ENCODE measurements at places on chromosomes 7 and 10.
A peak's percentile ranks its signal among the peaks of the same experiment; 100 is the strongest.

DNA sequence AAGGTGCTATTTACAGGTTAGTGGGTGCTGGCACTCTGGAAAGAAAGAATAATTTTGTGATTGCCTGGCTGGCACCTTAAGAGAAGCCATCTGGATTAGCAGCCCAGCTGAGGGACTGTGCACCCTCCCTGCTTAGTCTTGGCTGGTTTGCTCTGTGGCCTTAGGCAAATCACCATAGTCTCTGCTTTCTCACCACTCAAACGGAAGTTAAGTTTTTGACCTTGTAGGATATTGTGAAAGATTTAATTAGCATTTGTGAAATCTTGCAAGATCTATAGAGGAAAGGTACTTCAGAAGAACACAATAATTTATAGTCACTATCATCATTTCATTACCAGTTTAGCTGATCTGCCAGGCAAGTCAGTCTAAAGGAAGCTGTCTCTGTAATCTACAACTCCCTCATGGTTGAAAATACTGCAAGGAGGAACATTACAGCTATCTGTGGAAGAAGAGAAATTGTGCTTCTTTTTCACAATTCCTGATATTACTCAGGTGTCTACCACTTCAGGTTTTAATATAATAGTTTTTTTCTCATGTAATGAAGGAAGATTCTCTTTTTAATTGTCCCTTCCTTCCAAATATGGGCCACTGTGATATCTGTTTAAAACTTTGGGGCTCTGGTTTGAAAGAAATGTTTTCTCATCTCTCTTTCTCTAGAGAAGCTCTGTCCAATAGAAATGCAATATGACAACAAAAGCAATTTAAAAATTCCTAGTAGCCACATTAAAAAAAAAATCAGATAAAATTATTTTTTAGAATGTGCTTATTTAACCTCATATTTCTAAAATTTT, 219.6 kb downstream of the PTEN start:
- DNase-seq, result no peak

- no peak for DNase-seq
Measured at GRCh38 chr7:101108330-101108857, 18.5 kb upstream of the SERPINE1 start.

- DNase-seq, result no peak
Measured at GRCh38 chr7:30510124-30511075, 5.8 kb upstream of the GGCT start.

GRCh38 chr7:50062951-50063350, 30.1 kb downstream of the ZPBP start:
- no peak for DNase-seq

GRCh38 chr7:46759711-46760480, 822.0 kb downstream of the TNS3 start:
- peak; percentile 45 for DNase-seq

DNA sequence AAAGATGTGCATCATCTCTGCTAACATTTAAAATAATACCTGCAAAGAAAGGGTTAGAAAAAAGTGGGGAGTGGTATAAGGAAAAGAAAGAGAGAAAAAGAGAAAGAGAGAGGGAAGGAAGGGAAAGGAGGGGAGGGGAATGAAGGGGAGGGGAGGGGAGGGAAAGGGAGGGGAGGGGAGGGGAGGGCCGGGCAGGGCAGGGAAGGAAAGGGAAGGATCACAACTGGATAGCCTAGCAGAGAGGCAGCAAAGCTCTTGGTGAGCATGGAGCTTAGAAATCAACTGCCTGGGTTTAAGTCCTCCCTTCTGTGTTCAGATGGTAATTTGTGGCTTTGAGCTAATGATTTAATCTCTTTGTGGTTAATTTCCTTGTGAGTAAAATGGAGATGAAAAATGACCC, 5.4 kb upstream of the FAM237B start:
- no peak for DNase-seq

DNA sequence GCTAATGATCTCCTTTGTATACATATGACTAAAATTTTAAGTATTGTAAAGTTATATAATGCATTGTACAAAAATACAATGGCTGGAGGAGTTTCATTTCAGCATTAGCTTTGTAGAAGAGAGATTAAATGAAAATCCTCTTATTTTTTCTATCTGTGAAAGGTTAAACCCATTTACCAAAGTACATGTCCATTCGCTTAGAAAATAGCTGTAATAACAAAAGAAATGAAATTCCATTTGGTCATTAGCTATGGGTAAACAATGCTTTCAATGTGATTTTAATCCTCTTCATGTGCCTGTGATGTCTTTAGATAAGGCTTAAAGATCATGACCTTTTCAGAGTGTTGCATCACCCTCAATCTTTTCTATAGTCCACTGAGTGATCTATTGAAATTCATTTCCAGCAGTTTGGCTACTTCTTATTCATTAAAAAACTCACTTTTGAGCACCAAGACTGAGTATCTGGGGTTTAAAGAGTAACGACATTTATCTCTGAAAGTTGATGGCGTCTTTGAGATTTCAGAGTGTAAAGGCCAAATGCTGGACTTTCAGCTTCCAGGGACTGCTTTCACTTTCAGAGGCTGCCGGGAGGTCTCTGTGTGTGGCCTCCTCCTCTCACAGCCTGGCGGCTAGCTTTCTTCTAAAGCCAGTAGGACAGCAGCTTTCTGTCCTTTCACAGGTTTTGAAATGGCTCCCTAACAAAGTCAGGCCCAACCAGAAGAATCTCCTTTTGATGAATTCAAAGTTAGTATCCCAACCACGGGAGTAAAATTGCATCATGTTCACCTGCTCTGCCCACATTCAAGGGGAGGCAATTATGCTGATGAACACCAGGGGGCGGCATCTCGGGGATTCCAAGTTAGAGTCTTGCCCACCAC, 701.4 kb upstream of the COBL start:
- DNase-seq, result no peak

DNA sequence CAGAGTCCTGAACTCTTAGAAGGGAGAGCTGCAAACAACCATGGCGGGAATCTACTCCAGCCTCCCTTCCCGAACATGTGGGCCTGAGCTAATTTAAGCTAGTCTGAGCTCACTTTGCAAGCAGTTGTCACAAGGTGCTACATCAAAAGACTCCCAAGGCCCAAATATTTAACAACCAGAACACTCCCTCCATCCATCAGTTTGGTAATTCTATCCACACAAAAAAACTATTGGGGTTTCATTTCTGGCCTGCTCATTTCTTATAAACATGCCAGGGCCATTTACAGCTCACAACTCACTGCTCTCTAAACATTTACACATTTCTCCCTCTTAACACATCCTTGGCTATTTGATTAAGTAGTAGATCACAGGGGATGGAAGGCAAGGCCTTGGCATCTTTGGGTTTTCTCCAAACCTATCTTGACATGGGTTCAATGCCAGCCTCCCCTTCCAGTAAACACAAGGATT, 263.4 kb downstream of the KCNMA1 start:
- DNase-seq, result no peak

DNA sequence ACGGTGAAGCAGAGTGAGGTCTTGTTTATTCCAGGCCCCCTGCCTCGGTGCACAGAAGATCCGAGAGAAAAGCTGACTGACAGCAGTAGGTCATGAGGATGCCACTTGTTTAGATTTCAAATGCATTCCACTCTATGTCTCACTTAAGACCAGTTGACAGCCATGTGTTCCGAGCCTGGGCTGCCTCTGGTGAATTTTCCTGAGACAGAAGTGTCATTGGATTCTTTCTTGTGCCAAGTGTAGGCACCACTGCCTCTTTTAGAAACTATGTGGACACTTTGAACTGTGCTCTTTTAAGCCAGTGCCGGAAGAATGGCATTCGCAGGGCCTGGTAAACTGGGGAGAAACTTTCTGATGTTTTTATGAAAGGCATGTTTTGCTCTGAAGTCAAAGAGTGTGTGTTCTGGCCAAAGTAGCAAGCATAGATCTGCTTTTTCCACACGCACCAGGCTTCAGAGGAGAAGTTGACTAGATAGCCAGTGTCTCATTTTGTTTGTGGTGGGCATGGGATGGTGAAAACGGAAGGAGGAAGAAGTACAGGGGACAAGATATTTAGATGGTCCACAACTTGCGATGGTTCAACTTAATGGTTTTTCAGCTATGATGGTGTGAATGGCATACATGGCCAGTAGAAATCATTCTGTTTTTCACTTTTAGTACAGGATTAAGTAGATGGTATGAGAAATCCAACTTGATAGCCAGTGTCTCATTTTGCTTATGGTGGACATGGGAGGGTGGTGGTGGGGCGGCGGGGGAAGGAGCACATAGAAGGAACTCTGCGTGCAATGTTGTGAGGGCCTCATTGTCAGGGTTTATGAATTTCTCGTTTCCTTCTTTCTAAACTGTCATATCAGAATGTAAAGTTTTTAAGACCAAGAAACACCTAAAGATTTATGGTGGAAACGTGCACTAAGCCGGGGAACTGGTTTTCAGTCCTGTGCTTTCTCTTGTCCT, 41.5 kb downstream of the CYP17A1 start:
- DNase-seq, result no peak

DNA sequence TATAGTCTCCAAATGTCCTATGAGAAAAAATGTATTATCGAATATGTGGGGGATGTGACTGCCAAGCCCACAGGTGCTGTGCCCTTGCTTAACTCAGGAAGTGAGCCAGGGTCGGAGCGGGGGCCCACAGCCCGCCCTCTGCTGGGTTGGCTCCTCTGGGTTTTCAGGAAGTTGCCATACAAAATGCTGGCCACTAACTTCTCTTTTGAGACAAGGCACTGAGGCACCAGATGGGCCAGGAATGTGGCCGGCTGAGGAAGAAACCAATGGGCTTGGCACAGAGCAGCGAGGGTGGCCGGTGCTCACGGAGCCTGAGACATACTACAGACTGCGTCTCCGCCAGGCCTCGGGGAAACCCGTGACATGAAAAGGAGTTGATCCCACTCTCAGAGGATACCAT, 58.9 kb downstream of the FAM53B start:
- no peak for DNase-seq
